Thymus (tissue), 14 donors: ENCODE measurements at places on chromosomes 5 and 9.

- DNase-seq: no peak
Observed at GRCh38 chr5:16090270-16090669, 89.3 kb downstream of the MARCHF11 start.

GRCh38 chr5:103910786-103911185 lies 348.2 kb upstream of the NUDT12 start:
- DNase-seq: no peak

- no peak for DNase-seq
Observed at GRCh38 chr5:146582051-146582596, 66.1 kb upstream of the GPR151 start.

DNA sequence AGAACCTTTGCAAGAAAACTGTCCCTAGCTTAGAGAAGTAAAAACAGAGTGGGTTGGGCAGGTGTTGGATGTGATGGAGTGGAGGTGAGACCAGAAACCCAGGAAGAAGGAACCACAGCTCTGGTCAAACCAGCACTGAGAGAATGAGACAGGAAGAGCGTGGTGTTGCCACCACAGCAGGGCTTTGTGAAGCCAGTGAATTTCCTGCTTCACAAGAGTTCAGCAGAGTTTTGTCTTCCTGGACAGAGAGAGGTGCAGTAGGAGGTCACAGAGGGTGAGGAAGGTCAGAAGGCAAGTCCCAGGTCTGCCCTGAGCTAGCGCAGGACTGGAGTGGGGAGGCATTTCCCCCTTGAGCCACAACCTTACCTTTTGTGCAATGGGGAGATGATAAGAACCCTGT lies 2306.2 kb upstream of the ACO1 start:
- DNase-seq: no peak

DNA sequence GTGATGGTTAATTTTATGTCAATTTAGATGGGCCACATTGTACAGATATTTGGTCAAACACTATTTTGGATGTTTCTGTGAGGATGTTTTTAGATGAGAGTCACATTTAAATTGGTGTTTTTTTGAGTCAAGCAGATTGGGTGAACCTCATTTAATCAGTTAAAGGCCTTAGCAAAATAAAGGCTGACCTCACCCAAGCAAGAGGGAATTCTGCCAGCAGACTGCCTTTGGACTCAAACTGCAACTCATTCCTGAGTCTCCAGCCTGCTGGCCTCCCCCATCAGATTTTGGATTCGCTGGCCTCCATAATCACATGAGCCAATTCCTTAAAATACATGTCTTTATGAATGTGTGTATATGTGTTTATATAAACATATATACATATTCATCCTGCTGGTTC lies 282.7 kb upstream of the POU5F2 start:
- DNase-seq: no peak

GRCh38 chr9:132894346-132894745 lies 15.6 kb downstream of the SPACA9 start:
- DNase-seq: no peak

- no peak for DNase-seq
Observed at GRCh38 chr9:72383978-72384709, 19.1 kb upstream of the ZFAND5 start.

GRCh38 chr5:159451197-159452052 lies 121.1 kb upstream of the IL12B start:
- DNase-seq: no peak

GRCh38 chr9:13915591-13916301 lies 398.2 kb downstream of the NFIB start:
- no peak for DNase-seq

DNA sequence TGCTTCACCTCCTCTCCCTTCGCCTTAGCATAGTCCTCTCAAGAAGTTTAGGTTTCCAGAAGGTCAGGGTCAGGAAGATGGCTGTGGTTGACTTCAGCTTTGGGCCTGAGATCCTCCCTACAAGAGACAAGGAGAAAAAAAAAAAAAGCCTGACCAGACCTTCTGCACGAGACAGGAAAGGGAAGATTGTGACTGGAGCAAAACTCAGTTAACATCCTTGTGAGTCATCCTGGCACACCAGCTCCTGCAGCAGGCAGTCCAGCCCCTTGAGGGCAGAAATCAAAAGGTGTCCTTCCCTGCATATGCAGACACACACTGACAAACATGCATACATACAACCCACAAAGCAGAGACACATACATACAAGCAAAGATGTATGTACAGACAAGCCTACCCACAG lies 18.0 kb upstream of the ENHO start:
- DNase-seq: no peak

DNA sequence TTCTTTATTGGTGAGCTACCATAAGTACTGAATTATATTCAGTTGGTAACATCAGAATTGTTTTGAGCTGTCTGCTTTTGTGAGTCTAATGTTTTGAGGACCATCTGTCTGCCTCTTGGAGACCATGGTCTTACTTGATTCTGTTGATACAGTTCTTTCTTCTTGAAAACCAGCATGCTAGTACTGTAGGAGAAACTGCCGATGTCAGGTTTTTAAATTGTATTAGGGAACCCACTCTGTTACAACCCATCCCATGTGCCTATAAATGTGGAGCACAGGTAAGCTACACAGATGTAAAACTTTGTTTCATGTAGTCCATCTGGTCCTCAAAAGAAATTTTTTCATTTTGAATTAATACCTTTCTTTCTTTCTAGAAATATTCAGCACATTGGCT lies 103.4 kb upstream of the DMRTA1 start:
- DNase-seq: no peak

GRCh38 chr5:96043446-96043845 lies 81.8 kb upstream of the ELL2 start:
- no peak for DNase-seq
